HuH-7 (cell line): ENCODE measurements at places on chromosomes 1 and 21.

- no peak for DNase-seq
Observed at GRCh38 chr1:40762144-40762923, 21.3 kb upstream of the KCNQ4 start.

DNA sequence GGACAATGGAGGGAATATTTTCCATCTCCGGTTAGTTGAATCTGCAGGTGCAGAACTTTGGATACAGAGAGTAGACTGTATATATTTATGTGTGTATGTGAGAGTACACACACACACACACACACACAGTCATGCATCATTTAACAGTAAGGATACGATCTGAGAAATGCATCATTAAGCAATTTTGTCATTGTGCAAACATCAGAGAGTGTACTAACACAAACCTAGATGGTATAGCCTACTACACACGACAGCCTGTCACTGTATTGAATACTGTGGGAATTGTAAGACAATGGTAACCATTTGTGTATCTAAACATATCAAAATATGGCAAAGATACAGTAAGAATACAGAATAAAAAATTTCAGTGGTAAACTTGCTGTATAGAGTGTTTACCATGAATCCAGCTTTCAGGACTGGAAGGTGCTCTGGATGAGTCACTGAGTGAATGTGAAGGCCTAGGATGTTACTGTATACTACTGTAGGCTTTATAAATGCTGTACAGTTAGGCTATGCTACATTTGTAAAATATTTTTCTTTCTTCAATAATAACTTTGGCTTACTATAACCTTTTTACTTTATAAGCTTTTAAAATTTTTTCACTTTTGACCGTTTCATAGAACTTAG lies 138.5 kb downstream of the ZZZ3 start:
- DNase-seq = no peak

DNA sequence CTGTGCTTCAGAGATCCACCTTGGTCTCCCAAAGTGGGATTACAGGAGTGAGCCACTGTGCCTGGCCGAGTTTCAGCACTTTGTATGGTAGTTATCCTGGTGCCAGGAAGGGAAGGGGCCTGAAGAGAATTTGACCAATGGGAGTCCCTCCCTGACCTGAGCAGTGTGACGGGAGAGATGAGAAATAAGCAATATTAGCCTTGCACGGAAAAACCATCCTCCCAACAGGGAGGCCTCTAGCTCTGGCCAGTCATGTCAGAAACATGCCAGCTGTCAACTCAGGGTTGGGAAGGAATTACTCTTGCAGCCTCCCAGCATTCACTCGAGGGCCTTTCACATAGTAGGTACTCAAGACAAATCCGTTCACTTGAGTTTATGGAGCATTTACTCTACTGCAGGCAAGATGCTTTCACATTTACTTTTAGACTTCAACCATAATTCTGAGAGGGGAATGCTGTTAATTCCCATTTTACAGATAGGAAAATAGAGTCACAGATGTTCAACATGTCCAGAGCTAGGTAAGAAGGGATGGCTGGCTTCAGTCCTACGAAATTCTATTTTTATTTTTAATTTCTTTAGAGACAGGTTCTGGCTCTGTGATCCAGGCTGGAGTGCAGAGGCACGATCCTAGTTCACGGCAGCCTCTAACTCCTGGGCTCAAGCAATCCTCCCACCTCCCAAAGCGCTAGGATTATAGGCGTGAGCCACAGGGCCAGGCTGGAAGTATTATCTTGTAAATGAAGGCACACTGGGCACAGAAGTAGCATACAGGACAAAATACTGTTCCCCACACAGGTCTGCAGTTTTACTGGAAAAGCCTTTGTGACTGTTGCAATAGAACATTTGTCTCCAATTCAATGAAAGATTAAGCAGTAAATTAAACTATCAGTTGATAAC lies 3.2 kb upstream of the ATP13A2 start:
- no peak for DNase-seq

- DNase-seq = no peak
Observed at GRCh38 chr1:21887796-21888195, 49.3 kb downstream of the HSPG2 start.

DNA sequence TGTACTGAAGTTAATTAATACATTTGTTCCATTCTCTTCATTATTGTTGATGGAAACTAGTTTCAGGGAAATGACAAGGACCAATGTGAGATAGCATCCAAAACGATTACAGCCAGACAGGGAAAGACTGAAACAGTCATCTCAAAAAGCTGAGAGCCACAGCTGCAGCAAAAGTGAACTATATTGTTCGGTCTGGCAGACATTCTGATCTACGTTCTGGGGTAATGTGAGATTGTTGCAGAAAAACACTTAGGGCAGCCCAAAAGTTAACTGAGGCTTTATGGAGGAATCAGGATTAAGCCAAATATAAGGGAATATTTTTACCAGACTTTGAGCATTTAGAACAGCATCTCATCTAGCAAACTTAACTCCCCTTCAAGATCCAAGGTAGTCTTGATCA lies 112.9 kb downstream of the LRRC40 start:
- DNase-seq = no peak

DNA sequence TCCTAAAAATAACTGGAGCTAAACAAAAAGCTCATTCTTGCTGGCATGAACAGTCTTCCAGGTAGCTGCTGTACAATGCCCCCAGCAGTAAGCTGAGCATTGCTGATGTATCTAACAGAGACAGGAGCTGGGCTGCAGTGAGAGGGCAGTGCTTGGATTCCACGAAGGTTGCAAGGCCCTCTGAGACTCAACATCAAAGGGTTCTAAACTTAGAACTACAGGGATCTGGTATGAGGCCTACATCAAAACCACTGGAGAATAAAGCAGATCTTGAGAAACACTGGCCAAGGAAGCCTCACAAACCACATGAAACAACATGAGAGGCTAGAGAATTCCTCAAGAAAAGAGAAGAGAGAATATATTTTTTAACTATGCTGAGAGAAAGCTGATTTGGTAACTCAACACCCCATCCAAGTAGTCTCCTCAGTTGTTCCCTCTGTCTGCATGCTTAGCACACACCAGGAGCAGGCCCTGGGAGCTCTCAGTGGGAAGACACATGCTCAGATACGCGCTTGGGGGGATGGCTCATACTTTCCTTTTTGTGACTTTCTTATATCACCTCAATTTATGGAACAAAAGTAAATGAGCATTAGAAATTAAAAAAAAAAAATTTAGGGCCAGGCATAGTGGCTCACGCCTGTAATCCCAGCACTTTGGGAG lies 27.7 kb downstream of the DSTYK start:
- DNase-seq = no peak

- peak; percentile 21 for DNase-seq
Observed at GRCh38 chr1:68111519-68112436, 61.4 kb upstream of the DIRAS3 start.

GRCh38 chr1:168137515-168137821 lies 738 bp upstream of the GPR161 start:
- no peak for DNase-seq
